ENCODE measurements at places on chromosomes 1 and 21. TPM values are rescaled to one million over a fixed set of nuclear protein-coding genes. Genes with fewer than 3 reads are reported as not detected.
A peak's percentile ranks its signal among the peaks of the same experiment; 100 is the strongest.

- DNase-seq: peak; percentile 32
These were observed 27.0 kb downstream of the ZZZ3 start for GRCh38 chr1:77655431-77655974.

DNA sequence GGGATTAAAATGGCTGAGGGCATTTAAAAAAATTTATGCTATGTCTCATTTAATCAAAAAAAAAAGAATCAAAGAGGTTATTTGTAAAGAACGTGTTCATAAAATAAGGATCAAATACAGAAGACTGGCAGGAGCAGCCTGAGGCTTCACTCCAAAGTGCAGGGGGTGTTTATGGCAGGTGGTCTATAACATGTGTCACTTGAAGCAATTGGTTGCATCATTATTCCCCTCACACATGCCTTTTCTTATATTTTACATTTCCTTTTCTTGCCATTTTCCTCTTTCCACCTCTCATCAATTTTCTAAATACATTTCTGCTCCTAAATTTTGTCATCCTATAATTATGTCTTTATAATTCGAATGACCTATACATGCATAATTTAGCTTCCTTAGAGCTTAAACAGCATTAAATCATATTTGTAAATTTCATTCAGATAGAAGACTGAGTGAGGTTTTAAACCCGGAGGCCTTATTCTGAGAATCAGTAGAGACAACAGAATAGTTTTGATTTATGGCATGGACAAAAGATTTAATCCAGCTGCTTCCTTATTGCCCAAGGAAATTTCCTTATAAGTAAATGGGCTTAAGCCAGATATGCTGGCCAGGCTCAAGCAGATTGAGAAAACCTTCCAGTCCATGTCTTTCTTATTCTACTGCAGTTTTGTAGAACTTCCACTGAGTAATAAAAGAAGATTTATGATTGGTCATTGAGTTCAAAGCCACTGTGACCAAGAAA lies 322.8 kb downstream of the TGFB2 start:
- DNase-seq: no peak

DNA sequence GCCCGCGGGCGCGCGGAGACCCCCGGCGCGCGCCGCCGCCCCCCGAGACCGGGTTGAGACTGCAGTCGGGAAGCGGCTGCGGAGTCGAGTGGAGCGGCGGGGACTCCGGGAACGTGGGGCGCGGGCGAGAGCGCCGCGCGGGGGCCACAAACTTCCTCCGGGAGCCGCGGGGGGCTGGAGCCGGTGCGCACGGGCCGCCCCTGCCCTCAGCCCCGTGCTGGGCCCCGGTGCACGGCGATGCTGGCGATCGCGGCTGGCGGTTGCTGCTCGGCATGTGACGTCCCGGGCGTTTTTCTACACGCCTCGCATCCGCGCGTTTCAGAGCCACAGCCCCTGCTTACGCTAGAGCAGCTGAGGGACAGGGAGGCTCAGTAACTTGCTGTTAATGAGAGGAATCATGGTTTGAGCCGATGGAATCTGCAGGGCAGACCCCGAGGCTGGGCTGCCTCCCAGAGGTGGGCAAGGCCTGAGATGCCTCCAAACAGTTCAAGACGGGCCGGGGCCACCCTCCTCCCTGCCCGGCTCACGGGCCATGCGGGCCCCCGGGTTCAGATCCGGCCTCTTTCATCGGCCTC lies 520 bp downstream of the TMEM201 start:
- peak; percentile 23 for DNase-seq

DNA sequence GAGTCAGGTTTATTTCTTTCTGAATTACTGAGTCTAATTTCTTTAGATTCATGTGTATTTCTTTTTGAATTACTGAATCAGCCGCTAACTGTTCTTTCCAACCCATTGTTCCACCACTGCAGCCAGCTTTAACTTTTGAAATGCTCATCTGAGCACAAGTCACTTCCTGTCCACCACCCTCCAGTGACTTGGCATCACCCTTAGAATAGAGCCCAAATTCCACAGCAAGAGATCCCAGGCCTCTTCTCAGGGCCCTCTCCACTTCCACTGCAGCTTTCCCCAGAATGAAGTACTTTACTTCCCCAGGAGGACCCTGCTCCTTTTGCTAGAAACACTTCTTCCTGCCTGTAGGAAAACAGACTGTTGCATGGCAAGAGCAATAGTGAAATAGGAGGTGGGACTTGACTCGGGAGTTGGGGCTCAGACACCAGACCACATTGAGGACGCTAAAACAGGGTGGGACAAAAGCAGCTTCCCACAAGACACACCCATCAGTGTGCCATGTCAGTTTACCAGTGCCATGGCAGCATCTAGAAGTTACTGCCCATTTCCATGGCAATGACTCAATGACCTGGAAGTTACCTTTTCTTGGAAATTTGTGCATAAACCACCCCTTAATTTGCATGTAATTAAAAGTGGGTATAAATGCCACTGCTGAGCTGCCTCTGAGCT lies 56.5 kb upstream of the ADAR start:
- no peak for DNase-seq

DNA sequence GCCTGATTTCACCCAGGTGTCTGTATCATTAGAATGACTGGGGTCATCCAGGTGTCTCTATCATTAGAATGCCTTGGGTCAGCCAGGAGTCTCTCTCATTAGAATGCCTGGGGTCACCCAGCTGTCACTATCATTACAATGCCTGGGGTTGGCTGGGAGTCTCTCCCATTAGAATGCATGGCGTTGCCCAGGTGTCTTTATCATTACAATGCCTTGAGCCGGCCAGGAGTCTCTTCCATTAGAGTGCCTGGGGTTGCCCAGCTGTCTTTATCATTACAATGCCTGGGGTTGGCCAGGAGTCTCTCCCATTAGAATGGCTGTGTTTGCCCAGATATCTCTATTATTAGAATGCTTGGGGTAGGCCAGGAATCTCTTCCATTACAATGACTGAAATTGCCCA lies 61.6 kb downstream of the RNF187 start:
- no peak for DNase-seq

DNA sequence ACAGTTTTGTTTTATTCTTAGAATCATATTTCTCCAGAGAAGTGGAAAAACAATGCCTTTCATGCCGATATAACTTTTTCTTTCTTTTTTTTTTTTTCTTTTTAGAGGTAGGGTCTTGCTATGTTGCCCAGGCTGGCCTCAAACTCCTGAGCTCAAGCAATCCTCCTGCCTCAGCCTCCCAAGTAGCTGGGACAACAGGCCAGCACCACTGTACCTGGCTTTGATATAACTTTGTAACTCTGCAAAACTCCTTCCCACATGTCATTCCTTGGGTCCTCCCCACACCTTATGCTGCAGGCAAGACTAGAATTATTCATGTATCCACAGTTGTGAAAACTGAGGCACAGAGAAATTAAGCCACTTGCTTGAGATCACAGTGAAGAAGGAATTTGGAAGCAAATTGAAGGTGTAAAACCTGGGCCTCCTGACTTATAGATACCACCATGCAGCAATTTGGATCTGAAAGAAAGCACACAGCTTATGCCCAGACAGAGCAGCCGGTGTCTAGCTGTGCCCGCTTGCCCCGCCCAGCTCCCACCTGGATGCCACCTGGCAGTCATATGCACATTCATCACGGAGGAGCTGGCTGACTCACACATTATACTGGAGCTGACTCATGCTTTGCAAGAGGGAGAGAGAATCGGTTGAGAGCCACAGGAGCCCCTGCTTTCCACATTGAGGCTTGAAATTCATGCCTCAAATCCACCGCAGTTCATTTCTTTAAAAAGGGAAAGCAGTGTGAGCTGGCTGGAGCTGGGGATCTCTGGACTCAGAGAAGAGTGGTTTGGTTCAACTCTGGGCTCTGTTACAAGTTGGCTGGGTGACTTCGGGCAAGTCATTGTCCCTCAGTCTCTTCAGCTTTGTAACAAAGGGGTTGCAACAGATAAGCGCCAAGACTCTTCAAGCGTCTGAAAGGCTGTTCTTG lies 8.3 kb upstream of the SLC2A1 start:
- peak; percentile 96 for DNase-seq

DNA sequence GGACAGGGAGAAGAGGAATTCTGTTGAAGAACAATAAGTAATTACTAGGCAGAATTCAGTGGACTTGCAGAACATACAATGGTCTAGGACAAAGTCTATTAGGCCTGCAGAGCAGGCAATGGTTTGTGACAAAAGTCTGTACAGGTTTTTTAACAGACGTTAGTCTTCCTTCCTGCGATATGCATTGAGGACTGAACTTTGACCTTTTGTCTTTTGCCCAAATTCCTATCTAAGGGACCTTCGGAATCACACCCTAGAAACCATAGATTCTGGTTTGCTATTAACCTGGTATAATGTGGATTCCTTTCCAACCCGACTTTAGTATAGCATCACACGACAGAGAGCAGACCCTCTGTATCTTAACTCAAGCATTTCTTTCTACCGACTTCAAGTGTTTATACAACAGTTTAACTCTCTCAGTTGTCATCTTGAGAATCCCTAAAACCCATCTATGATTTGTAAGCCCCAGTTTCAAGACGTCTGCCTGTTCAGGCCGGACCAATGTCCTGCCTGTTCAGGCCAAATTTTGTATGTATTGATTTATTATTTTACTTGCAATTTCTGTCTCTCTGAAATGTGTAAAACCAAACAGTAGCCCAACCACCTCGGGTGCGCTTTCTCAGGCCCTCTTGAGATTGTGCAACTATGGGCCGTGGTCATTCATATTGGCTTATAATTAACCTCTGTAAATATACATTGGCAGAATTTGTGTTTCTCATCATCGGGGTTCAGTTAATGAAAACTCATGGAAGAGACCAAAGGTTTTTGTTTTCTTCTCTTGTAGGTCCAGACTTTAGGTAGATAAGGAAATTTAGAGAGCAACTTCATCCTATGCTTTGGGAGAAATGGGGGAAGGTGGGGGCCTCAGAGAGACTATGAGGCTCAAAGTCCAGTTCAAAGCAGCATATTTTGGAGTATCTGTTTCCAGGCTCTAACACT lies 76.9 kb upstream of the TNFSF18 start:
- no peak for DNase-seq

GRCh38 chr1:4327142-4327541 lies 327.3 kb upstream of the AJAP1 start:
- no peak for DNase-seq

GRCh38 chr1:232611834-232612233 lies 18.1 kb downstream of the SIPA1L2 start:
- DNase-seq: no peak

DNA sequence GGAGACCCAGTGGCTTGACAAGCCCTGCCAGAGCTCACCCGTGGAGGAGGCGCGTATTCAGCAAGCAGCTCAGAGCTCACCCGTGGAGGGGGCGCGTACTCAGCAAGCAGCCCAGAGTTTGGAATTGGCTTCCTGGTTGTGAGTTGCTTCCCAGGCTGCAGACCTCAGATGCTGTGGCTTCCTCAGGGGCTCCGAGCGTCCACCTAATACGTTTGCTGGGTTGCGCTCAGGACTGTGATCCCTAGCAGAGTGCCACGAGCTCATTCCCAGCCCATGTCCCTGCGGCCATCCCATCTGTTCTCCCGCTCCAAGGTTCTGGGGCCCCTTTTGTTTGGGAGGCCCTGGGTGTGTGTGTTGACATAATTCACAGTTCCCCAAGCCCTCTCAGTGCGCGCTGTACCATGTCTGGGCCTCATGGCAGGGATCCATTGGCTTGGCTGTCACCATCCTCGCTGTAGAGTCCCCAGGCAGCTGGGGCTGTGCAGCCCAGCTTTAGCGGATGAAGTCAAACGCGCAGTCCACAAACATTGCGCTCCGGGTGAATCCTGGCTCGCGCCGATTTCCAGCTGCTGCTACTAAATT lies 3.6 kb downstream of the AJAP1 start:
- DNase-seq: no peak

DNA sequence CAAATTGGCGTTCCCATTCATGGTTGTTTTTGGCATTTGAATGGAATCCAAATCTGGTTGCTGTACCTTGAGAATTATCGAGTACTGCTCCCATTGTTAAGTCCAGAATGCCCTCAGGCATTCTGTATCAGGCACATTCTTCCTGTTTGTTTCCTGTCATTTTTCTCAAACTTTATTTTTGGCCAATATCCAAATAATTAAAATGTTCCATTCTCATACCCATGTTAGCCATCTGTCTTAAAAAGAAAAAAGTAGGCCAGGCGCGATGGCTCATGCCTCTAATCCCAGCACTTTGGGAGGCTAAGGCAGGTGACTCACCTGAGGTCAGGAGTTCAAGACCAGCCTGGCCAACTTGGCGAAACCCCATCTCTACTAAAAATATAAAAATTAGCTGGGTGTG lies 29.3 kb upstream of the SHISA4 start:
- no peak for DNase-seq

- peak; percentile 86 for DNase-seq
These were observed at the start of gene PLEKHG5 for GRCh38 chr1:6491480-6491962. Gene PLEKHG5, minus strand, starts transcription at chr1:6491667. Its CDS starts 14,096 bp downstream, at chr1:6477571.

- no peak for DNase-seq
These were observed 473.3 kb downstream of the NEGR1 start for GRCh38 chr1:71809085-71809484.

DNA sequence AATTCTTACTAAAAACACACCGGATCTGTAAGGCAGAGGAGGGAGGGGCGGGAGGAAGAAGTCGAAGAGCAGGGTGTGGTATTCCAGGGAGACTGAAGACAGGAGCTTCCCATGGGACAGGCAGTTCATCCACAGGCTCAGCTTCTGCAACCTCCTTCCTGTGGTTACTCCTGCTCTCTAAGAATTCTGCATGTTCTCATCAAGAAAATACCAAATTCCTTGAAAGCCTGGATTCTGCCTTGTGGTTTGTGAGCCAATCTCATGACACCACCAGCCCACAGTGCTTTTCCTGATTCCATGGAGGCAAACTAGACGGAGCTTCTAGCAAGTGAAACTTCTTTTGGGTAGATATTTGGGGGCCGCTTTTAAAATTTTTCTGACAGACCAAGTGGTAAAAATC lies 1.1 kb upstream of the ST6GALNAC3 start:
- DNase-seq: peak; percentile 84

DNA sequence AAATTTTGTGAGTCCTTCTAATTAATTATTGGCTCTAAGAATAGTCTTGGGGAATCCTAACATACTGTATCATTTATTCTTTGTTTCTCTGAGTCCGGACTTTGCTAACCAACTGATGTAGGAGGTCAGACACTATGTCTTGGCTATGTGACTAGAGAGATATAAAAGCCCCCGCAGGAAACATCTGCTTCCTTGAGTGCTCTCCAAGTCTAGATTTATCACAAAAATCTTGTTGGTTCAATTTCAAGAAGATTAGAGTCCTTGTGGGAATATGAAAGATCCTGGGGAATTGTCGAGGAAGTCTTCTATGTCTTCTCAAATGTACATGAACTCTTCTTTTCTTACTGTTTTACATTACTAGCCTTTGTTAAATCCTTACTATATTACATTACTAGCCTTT lies 1712.5 kb downstream of the NCAM2 start:
- DNase-seq: no peak

DDX59 gene
- 11.1 TPM for total RNA-seq

TTC22 gene
- not detected for total RNA-seq

SLC30A2 gene
- total RNA-seq: not detected

DOCK7 gene
- 108 TPM for total RNA-seq

KCNE1 gene
- 0.90 TPM for total RNA-seq

SPATC1L gene
- total RNA-seq: 3.8 TPM

CD1C gene
- not detected for total RNA-seq

CNR2 gene
- total RNA-seq: not detected

CTBS gene
- total RNA-seq: 5.9 TPM

DYRK3 gene
- 21.1 TPM for total RNA-seq

SPATA6 gene
- 2.2 TPM for total RNA-seq

AMY1A gene
- not detected for total RNA-seq
